Activated CD8-positive, alpha-beta memory T cell treated with anti-CD3 and anti-CD28 coated beads for 48 hours (primary cell): ENCODE measurements at places on chromosomes 3 and 15.

DNA sequence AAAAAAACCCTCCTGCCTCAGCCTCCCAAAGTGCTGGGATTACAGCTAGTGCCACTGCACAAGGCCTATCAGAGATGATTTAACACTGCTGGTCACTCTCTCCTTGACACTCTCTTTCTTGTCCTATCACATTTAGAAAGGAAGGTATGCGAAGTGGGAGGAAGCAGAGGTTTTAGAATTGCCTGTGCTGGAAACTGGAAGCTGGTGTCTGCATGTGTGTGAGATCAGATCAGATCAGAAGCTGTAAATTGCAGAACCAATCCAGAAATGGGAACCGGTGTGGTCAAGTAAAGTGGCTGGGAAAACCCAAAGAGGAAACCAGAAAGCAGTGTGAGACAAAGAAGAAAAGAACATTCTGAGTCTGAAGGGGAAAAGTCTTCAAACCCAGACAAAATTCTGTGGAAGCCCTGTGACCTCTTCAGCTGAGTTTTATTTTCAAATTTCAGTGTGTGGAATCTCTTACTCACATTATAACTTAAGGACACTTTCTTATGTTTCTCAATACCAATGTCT, 2.8 kb downstream of the EFHB start:
- DNase-seq = no peak

GRCh38 chr3:111069974-111070771, 1.4 kb upstream of the NECTIN3 start:
- DNase-seq = no peak

GRCh38 chr3:50653937-50654595, 20.7 kb upstream of the DOCK3 start:
- DNase-seq = no peak

DNA sequence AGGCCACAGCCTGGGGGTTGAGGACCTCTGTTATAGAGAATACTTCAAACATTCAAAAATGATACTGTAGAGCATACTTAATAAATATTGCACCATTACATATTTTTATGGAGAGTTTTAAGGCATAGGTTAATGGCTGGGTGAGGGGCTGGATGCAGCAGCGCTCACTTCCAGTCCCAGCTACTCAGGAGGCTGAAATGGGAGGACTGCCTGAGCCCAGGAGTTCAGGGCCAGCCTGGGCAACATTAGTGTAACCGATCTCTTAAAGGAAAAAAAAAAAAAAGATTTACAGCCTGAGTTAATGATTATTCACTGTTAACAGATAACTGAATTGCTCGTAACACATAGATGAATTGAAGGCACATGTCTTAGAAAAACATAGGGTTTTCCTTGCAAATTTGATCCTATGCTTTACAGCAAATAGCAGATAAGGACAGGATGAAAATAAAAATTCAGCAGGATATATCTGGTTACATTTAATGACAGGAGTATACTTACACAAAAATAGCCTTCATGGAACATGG, 282.9 kb downstream of the TBC1D5 start:
- no peak for DNase-seq

GRCh38 chr3:151107701-151108100, 22.2 kb downstream of the MED12L start:
- DNase-seq = no peak

GRCh38 chr15:92050220-92050898, 196.9 kb downstream of the SLCO3A1 start:
- no peak for DNase-seq

DNA sequence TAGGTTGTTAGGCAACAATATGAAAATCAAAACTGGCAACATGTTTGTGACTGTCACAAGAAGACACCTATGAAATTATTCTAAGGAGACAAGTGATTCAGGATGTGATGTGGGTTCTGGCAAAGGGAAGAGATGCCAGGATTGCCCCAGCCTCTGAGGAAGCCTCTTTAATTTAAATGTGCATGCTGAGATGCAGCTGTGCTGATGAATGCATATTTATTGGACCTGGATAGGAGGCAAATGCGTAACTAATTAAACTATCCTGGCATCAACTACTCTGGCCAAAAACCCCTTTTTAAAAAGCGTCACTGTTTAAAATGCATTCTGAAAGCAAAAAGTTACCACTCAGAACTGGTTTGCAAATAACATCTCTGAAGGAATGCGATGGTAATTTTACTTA, 176.5 kb upstream of the DPH6 start:
- DNase-seq = no peak

GRCh38 chr3:121467085-121467484, 78.7 kb downstream of the POLQ start:
- no peak for DNase-seq

DNA sequence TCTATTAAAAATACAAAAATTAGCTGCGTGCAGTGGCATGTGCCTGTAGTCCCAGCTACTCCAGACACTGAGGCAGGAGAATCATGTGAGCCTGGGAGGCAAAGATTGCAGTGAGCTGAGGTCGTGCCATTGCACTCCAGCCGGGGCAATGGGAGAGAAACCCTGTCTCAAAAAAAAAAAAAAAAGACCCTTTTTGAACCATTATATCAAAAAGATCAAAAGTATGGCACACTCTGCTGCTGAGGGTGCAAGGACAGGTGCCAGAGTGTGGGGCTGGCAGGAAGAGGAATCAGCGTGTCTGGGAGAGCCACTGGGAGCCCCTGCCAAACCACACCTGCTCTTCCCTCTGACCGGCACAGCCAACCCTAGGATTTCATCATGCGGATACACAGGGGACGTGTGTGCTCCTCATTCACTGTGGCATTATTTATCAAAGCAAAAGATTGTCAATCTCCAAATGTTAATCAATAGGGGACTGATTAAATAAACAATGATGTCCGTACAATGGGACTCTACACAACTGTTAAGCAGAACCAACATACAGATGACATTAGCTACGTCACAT, 147.3 kb upstream of the TLE3 start:
- no peak for DNase-seq

DNA sequence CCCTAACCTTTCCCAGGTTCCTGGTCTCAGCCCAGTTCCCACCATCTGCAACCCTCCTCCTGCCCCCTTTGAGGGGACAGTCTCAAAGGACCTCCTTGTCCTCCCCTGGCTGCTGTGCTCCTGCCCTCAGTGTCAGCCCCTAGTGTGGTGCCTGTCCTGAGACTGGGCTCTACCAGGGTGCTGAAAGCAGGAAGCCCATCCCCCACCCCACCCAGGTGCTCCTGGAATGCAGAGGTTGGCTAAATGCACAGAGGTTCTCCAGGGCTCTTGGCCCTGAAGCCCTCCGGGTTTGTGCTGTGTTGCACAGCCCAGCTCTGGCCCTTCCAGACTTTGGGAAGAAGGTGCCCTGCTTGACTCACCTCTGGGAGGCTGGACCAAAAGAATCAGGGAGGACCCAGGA, 21.8 kb downstream of the C3orf18 start:
- DNase-seq = no peak

GRCh38 chr15:89163271-89164055, 57.9 kb downstream of the RLBP1 start:
- DNase-seq = no peak

DNA sequence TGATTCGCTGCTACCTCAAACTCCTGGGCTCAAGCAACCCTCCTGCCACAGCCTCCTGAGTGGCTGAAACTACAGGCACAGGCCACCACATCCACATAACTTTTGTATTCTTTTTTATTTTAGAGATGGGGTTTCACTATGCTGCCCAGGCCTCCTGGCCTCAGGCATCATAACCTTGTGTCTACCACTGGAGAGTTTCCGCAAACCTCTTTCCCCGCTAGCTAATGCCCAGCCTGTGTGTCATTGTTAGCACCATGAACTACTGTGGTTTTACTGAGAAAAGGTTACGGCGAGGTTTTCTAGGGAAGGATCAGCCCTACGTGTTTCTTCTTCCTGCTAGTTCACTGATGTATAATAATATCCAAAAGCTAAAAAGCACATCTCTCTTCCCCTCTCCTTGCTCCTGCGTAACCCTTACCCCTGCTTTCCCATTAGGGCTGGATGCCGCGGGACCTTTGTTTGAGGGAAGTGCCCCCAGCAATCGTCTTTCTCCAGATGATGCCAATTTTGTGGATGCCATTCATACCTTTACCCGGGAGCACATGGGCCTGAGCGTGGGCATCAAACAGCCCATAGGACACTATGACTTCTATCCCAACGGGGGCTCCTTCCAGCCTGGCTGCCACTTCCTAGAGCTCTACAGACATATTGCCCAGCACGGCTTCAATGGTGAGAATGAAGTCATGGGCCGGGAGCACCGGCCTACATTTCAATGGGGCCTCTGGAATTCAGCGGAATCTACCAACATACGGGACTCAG, 113.7 kb downstream of the LIPC start:
- no peak for DNase-seq

DNA sequence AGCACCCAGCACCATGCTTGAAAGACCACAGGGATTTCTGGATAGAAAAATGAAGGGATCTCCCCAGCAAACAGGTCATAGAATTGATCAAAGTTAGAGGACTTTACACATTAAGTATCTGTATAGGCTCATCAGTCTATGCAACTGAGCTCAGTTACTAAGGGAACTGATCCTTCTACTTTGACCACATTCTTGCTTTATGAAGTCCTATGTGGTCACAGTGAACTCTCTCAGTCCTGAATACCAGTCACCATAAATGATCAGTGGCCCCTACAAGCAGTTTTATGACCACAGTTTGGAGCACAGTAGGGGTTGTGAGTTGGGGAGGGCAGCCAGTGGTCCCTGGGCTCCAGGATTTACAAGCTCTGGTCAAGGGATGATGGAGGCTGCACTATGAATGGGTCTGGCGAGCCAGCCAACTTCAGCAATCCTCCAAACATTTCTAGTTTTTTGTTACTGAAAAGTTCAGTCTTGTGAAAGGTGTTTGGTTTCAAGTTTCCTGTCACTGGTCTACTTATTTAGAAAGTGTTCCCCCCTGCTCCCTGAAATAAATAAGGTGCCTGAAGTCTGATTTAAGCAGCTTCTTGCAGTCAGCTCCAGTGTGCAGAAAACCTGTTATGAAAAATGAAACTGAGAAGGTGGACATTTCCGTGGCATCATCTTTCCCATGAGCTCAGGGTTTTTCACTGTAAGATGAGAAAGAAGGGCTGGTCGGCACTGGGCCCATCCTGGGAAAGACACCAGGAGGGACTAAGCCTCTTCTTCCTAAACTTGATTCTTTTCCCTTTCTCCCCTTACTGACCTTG, 75.5 kb downstream of the DAPK2 start:
- no peak for DNase-seq

GRCh38 chr15:99437315-99438223, 128.2 kb upstream of the MEF2A start:
- no peak for DNase-seq

DNA sequence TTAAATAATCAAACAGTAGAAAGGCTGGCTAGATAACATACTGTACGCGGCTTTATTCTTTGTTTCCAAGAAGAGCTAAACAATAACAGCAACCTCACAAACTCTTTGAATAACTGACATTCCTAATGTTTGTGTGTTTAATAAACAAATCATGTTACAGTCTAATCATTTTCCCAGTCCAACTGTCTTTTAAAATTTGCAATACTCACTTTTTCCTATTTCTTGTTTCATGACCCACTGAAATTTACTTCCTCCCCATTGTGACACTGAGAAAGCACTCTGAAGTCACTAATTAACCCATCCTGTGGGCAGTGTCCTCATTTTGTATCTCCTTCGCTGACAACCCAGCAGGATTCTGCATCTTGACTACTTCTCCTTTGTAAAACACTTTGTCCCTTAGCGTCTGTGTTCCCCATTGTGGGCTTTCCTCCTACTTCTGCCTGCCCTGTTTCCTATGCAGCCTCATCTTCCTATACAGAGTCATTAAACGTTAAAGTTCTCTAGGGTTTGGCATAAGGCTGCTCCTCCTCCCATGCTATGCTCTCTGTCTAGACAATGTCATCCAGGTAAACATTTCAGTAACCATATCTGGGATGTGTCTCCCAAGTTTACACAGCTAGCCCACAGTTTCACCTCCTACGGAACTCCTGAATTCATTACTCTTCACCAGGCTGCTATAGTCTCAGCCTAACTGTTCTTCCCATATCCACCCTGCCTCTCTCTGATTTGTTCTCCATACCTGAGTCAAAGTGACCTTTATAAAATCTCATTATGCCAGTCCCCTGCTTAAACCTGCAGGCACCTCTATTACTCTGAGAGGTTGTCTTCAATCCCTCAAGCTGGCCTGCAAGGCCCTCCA, 148.9 kb downstream of the GREM1 start:
- DNase-seq = no peak

DNA sequence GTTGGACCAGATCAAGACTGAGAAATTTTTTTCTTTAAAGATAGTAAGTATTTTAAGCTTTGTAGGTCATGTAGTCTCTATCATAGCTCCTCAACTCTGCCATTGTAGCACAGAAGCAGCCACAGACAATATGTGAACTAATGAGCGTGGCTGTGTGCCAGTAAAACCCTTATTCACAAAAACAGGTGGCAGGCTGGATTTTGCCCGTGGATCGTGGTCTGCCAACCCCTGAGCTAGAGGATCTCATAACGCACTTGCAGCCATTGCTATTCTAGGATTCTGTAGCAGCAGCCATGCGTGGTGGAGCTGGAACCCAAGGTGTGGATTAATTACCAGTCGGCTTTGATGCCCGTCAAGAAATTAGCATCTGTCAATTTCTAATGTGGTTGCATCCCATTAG, 68.7 kb upstream of the PLXNA1 start:
- no peak for DNase-seq

DNA sequence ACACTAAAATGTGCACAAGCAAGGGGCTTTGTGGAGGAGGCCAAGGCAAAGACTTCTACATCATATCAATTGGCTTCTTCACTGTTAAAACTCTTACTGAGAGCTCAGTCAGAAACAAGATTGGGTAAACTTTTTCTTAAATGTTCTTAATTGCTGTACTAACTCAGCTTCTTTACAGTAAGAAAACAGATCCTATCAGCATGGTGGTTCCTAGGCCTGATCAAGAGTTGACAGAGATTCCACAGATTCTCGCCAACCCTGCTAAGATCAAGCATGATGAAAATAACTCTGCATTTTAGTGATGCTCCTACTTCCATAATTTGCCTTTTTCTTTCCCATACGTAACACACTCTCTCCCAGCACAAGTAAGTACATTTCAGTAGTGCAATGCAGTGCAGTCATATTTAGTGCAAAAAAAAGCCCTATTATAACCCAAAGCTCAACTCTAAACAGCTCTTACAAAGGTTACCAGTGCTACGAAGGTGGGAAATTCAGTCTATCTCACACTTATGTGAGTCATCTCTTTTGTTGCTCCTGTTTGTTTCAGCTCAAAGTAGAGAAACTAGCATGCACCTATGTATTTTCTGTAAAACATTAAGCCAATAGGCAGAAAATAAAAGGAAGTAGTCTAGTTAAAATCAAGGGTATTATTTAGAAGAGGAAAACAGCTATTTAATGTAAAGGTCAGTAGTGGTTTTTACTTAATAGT, 29.9 kb downstream of the TIGIT start:
- no peak for DNase-seq
